Gastroesophageal sphincter (tissue), 4 donors: ENCODE measurements at places on chromosomes 3 and 15. TPM values are rescaled to one million over a fixed set of nuclear protein-coding genes. Genes with fewer than 3 reads are reported as not detected.

Gene ADAMTSL3
- 23.5 TPM for total RNA-seq

DNA sequence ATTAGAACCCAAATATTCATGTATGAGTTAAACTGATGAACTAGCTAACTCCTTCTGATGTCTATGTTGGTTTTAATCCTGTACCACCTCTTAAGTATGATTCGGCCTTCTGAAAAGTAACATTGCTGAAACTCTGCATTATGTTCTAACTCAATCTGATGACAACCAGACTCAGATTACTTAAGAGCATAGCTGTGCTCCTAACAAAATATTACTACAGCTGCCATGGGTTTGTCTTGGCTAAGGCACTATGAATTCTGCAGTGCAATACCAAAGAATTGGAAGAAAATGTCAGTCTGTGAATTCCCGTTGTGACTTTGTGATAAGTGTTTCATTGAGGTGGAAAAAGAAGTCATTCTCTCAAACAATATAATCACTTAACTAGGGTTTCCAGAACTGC is 224.4 kb downstream of the ZMAT3 start:
- H3K4me3 ChIP-seq, result no peak overlapping the region
- peak overlapping the region; percentile 53 for H3K27ac ChIP-seq
- no peaks in the 10 kb centered on the region for H3K36me3 ChIP-seq
- ATAC-seq, result no peak
- H3K4me1 ChIP-seq, result peaks cover 37% of the 10 kb centered on the region

Gene TRIM71
- total RNA-seq, result not detected

- no peaks in the 10 kb centered on the region for H3K4me1 ChIP-seq
- peaks cover 78% of the 10 kb centered on the region for H3K27me3 ChIP-seq
- no peak overlapping the region for H3K27ac ChIP-seq
- no peak overlapping the region for H3K4me3 ChIP-seq
- H3K36me3 ChIP-seq, result no peaks in the 10 kb centered on the region
Measured at GRCh38 chr15:40933517-40933902, 4.4 kb downstream of the DLL4 start.

- no peak overlapping the region for H3K27ac ChIP-seq
- no peaks in the 10 kb centered on the region for H3K36me3 ChIP-seq
- ATAC-seq, result no peak
- no peaks in the 10 kb centered on the region for H3K4me1 ChIP-seq
Measured at GRCh38 chr3:101251441-101251840, 68.9 kb downstream of the IMPG2 start.

Gene MKRN2OS
- total RNA-seq, result not detected

Gene EPHB3
- 5.4 TPM for total RNA-seq

DNA sequence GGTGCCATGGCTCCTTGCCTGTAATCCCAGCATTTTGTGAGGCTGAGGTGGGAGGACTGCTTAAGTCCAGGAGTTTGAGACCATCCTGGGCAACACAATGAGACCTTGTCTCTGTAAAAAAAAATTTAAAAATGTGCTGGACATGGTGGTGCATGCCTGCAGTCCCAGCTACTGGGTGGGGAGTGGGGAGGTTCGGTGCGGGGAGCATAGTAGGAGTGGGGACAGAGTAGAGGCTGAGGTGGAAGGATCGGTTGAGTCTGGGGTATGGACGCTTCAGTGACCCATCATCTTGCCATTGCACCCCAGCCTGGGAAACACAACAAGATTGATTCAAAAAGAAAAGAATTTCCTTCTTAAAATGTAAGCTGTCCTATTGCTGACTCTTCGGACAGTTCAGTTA is 1490.0 kb upstream of the GBE1 start:
- no peaks in the 10 kb centered on the region for H3K27me3 ChIP-seq
- ATAC-seq, result no peak
- no peak overlapping the region for H3K4me3 ChIP-seq
- H3K36me3 ChIP-seq, result no peaks in the 10 kb centered on the region
- no peaks in the 10 kb centered on the region for H3K4me1 ChIP-seq

GRCh38 chr3:181637456-181637855 is 74.3 kb upstream of the SOX2 start:
- no peaks in the 10 kb centered on the region for H3K27me3 ChIP-seq
- H3K36me3 ChIP-seq, result no peaks in the 10 kb centered on the region
- ATAC-seq, result no peak
- H3K4me3 ChIP-seq, result no peak overlapping the region

Gene ASB14
- total RNA-seq, result 0.16 TPM

GRCh38 chr15:70262171-70262570 is 164.5 kb upstream of the TLE3 start:
- H3K36me3 ChIP-seq, result no peaks in the 10 kb centered on the region
- H3K27me3 ChIP-seq, result no peaks in the 10 kb centered on the region
- H3K4me3 ChIP-seq, result no peak overlapping the region
- no peak overlapping the region for H3K27ac ChIP-seq

GRCh38 chr15:23497710-23498111 is 50.7 kb upstream of the GOLGA6L2 start:
- H3K4me1 ChIP-seq, result no peaks in the 10 kb centered on the region
- no peak for ATAC-seq
- peaks cover 6% of the 10 kb centered on the region for H3K27me3 ChIP-seq
- H3K27ac ChIP-seq, result no peak overlapping the region
- no peaks in the 10 kb centered on the region for H3K36me3 ChIP-seq
- H3K4me3 ChIP-seq, result no peak overlapping the region

Gene CFAP161
- total RNA-seq, result 0.57 TPM
